ENCODE measurements at places on chromosomes 5 and 9.

DNA sequence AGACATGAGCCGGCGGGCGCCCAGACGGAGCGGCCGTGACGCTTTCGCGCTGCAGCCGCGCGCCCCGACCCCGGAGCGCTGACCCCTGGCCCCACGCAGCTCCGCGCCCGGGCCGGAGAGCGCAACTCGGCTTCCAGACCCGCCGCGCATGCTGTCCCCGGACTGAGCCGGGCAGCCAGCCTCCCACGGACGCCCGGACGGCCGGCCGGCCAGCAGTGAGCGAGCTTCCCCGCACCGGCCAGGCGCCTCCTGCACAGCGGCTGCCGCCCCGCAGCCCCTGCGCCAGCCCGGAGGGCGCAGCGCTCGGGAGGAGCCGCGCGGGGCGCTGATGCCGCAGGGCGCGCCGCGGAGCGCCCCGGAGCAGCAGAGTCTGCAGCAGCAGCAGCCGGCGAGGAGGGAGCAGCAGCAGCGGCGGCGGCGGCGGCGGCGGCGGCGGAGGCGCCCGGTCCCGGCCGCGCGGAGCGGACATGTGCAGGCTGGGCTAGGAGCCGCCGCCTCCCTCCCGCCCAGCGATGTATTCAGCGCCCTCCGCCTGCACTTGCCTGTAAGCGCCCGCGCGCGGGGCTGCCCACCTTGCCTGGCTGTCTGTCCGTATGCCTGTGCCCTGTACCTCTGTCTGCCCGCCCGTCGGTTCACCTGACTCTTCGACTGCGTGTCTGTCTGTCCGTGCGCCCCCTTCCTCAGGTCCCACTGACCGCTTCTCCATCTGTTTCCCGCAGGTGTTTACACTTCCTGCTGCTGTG is 412 bp downstream of the FGF18 start:
- peak; percentile 83 for DNase-seq

- peak; percentile 83 for DNase-seq
These were observed 150.1 kb downstream of the OSTF1 start for GRCh38 chr9:75238311-75238976.

- DNase-seq: no peak
These were observed 2.1 kb downstream of the KIF12 start for GRCh38 chr9:114096866-114097612.

- DNase-seq: no peak
These were observed 295.9 kb upstream of the ZNF608 start for GRCh38 chr5:125042261-125042890.

DNA sequence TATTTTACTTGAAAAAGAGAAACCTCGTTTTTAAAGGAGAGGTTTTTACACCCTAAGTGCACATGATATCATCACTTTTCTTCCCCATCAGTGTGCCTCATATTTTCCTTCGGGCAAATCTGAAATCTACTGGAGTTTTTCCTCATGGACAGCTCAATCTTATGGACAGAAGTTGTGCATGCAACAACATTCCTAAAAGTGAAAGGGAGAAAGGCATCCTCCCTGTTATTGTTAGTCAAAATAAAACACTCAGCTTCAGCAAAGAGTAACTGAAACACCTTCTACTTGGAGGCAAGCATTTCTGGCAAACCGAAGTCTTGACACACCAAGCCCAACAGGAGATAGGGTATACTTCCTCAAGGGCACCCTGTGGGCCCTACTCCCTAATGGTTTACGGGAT is 217.9 kb downstream of the BNC2 start:
- no peak for DNase-seq

DNA sequence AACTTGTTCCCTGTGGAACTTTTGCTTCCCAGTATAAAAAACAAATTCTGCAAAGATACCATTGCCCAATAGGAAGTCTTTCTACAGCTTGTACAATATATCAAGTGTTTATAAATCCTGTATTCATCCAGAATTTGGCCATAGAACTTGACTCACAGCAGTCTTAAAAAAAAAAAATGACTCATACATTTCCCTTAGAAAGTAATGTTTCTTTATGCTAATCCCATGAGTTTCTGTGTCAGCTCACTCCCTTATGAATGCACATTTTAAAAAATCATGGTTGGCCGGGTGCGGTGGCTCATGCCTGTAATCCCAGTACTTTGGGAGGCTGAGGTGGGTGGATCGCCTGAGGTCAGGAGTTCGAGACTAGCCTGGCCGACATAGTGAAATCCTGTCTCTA is 89.3 kb upstream of the DMRT1 start:
- DNase-seq: no peak

DNA sequence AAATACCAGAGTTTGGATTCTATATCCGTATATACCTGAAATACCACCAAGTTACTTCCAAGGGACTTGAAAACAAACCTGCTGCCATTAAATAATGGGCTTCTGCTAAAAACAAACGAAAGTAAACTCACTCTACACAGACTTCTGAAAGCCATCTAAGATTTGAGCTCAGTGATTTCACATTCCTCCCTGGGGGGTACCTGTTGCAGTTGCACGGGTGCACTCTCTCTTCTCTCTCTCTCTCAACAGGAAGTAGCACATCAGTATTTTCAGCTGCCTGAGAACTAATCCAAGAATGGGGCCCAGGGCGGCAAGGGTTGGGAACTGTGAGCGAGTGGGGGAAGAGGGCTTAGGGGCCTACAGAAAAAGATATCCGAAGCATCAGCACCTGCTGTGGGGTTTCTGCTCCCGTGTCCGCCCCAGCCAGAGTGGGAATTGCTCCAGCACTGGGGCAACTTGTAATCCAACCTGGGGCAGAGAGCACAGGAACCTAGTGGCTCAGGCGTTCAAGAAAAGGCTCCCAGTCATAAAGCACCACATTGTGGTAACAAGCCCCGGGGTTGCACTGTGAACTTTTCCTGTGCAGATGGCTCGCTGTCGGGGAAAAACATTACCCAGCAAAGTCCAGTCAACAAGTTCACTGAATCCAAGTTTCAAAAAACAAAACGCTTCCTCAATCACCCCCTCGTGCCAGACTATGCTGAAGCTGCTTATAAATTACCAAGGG is 99.8 kb downstream of the EFNA5 start:
- DNase-seq: peak; percentile 78

DNA sequence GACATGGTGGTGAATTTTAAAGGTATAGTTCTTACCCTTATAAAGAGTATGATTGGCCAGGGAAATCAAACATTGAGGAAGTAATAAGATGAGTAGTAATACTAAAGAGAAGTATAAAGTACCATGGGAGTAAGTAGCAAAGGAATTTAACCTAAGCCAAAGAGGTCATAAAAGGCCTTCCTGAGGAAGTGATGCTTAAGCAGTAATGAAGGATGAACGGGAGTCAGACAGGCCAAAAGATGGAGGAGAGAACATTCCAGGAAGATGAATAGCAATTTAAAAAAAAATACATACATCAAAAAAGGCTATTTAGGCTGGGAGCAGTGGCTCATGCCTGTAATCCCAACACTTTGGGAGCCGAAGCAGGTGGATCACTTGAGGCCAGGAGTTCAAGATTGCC is 29.0 kb downstream of the KLHL3 start:
- DNase-seq: no peak

DNA sequence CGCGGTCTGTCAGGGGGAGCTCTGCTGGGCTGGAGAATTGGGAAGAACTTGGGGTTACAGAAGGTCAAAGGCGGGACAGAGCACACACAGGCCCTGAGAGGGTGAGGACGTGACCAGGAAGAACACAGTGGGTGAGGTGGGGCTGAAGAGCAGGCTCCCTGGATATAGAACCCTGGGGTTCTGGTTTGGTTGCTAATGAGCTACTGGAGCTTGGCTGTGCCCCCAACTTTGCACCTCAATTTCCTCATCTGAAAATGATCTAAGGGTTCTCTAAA is 83.8 kb downstream of the PRRT1B start:
- no peak for DNase-seq

DNA sequence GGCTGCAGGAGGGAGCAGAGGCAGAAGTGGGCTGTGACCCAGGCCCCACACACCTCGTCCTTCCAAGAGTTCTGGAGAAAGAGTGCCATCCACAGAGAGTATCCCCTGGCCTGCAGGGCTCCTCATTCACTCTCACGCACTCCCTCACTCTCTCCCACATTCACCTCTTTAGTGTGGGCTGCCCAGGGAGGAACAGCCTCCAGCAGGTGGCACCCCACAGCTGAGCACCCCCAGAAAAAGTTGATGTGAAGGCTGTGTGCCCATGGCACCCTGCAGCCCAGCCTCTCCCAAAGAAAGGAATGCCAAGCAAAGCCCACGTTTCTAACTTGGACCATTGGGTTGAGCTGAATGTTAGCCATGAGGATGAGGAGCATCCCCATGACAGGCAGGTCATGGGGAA is 4.5 kb upstream of the SHC3 start:
- DNase-seq: no peak

DNA sequence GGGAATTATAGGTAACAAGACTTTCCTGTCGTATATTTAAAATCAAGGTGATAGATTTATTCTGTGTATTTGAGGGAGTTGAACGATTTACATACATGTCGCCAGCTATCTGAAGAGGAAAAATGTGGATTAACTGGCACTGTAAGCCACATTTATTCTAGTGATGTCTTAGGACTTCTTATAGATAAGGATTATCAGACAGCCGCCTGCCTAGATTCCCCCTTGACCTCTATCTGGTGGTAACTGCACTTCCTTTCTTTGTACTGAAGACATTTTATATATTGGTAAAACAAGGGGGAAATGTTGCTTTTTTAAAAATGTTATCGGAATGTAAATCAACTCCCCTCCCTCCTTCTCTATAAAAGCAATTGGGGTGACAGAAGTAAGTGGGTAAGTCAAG is 39.3 kb upstream of the F2RL2 start:
- DNase-seq: no peak

GRCh38 chr9:100030548-100030947 is 68.3 kb downstream of the ERP44 start:
- DNase-seq: no peak

DNA sequence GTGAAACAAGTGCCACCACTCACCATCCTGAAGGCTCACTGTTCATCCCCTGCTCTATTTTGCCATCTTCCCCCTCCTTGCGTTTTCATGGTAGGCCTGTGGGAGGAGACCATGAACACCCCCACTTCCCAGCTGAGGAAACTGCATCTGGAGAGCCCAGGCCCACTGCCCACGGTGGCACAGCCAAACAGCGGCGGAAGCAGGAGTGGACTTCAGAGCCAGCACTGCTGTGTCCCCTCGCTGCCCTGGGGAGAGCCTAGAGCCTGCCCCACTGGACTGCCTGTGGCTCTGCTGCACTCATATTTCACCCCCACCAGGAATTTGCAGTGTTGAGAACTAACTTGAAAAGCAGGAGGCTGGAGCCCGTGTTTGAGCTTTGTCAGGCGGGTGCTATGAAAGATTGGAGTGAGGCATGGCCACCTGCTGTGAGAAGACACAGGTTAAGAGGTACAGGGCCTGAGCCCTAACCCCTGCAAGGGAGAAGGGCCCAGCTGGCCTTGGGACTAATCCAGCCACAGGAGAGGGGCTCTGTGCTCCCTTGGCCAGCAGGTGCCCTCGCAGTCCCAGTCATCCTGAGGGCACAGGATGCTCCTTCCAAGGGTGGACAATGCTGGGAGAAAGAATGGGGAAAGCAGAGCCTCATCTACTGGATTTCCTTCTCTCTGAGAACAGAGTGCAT is 79.0 kb downstream of the MACROH2A1 start:
- DNase-seq: no peak

GRCh38 chr5:133610489-133611356 is 1.6 kb downstream of the FSTL4 start:
- peak; percentile 90 for DNase-seq

DNA sequence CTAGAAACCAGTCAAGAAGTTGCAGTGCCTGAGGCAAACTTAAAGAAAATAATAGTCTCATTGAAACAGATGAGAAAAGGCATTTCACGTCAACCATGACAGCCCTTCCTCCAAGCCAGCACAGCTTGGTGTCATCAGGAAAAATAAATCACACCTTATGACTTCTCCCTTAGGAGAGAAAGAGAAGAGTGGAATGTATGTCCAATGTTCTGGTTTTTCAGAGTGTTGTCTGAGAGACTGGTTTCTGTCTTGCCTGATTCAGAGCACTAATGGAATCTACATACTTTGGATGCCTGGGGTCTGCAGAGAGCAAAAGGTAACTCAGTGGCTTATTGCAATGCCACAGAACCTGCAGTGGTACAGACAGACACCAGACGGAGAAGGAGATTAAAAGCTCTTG is 105.5 kb upstream of the PDE4D start:
- no peak for DNase-seq

GRCh38 chr5:88740604-88741185 is 142.3 kb downstream of the MEF2C start:
- no peak for DNase-seq

DNA sequence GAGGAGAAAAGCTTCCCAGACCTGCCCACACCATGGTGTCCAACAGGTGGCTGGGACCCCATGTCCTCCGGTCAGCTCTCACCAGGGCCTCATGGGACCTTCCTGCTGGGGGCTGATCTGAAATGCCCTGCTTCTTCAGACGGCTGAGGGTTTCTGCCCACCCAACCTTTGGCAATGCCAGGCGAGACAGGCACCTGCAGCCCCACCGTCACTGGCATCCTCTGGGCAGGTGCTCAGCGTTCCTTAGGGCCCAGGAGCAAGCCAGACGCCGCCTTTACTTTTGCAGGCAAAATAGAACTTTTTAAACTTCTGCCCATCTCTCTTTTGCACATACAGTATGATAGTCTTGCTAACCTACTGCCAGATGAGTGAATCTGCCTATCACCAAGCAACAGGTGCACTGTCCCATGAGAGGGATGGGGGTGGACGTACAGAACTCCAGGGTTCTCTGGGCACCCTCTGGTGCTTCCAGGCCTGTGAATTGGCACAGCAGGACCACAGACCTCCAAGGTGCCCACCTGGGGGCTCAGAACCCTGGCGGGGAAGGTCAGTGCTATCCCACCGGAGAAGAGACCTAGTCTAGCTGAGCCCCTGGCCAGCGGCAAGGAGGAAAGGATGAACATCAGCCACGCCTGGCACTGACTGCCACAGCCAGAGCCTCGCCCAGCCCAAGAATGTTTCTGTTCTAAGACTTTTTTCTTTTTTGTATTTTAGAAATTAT is 7.5 kb downstream of the OBP2B start:
- DNase-seq: no peak
